ENCODE measurements at places on chromosomes 6 and 20. TPM values are rescaled to one million over a fixed set of nuclear protein-coding genes. Genes with fewer than 3 reads are reported as not detected.

TNFRSF21 gene
- 12.9 TPM for total RNA-seq

DNA sequence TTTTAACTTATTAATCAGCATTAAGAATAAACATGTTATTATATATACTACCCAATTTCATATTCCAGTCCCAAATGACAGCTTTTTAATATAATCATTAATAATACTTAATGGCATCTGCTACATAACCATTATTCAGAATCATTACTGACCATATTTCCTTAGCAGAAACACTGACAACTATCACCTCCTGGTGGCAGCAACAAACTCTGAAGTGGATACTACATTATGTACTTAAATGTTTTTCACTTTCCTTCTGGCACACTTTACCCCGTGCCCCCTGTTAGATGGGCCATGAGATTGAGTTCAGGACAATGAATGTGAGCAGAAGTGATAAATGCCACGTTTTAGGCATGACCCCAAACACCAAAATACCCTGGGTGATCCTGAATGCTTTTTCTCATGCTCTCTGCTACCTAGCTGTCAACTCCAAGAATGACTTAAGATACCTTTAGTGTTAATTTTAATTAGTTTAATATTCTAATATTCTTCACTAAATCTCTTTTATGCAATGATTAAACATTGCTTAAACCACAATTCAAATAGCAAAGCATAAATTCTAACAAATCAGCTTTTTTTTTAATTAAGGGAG, 77.1 kb downstream of the LMBRD1 start:
- peak; percentile 5 for DNase-seq

- no peak for DNase-seq
Measured at GRCh38 chr6:80733641-80734040, 627.2 kb downstream of the BCKDHB start.

MYH7B gene
- 0.54 TPM for total RNA-seq

DCDC2 gene
- total RNA-seq = under 0.01 TPM

DNA sequence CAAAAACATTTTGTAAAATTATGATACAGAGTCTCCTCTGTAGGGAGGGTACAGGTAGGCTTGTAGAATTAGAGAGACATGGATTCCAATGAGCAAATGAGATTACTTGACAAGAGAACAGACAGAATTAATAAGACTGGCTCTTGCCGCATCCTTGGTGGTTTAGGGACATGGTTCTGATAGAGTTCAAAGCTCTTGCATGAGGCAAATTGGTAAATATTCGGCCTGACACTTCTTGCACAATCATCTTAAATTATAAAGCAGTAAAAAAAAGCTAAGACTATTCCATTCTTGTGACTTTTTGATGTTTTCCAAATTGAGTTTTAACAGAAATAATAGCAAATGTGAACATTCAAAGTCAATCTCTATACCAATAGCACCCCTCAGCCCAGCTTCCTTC, 14.9 kb upstream of the KLHL31 start:
- DNase-seq = no peak

DNA sequence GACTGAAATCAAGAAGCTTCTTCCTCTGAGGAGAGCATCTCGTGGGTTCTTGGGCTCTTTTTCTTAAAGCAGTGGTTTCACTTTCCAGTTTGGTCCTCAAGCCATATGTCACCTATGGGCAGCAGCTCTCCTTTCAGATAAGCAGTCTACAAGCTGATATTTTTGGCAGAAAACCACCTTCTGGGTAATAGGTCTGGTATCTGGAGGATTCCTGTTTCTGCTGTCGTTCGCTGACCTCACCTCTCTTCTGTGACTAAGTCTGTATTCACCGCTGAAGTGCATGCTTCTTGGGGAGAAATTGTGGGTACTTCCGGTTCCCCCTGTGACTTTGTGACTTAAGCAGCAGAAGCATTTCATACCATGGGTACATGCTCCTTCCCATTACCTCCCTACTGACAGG, 193.6 kb downstream of the EDN1 start:
- peak; percentile 66 for DNase-seq

PACRG gene
- 5.7 TPM for total RNA-seq

- peak; percentile 65 for DNase-seq
Measured at GRCh38 chr6:116866281-116866871, 10.7 kb upstream of the RFX6 start.

GRCh38 chr6:135774006-135774405, 77.5 kb upstream of the PDE7B start:
- no peak for DNase-seq

ALDH8A1 gene
- total RNA-seq = 0.27 TPM

DNA sequence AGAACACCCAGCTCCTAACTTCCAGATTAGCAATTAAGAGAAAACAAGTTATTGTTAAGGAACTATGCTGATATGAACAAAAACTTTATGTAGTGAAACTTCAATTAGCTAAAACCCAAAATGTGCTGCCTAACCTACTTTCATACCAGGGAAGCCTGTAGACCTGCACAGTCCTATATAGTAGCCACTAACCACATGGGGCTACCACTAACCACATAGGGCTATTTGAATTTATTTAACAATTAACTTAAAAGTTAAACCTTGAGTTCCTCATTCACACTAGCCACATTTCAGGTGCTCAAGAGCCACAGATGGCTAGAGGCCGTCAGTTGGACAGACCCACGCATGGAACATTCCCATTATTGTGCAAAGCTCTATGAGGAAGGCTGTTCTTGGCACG, 72.4 kb upstream of the LAMP5 start:
- no peak for DNase-seq

DNA sequence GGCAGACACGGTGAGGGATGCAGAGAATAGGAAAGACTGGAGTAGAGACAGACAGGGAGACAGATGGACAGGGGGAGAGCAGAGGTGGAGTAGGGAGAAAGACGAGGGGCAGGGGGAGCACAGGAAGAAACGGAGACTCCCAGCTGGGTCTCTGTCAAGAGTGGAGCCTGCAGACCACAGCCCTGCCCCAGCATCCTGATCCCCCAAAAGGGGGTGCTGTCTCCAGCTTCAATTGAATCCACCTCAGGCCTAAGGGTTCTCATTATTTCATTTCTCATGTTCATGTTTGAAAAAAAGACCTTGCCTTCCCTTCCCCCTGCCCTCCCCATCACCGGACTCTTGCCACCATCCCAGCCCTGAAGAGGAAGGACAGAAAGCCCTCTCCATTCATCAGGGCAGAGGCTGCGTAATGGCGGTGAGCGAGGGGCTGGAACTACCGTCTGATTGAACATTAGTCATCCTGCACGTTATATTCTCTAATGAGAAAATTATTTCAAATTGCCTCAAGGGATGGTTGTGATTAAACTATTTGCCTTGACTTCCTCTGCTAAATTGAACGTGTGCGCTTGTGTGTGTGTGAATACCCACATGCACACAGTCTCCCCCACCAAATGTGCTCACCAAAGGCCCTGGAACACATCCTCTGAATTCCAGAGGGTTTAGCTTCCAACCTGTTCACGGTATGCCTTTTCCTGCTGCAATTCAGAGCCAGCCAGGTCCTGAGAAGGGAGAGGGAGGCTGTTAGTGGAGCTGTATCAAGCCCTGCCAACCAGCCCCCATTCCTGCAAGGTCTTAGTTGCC, 98.3 kb downstream of the CDC5L start:
- no peak for DNase-seq

REM1 gene
- 0.27 TPM for total RNA-seq

UST gene
- 1.6 TPM for total RNA-seq

DNA sequence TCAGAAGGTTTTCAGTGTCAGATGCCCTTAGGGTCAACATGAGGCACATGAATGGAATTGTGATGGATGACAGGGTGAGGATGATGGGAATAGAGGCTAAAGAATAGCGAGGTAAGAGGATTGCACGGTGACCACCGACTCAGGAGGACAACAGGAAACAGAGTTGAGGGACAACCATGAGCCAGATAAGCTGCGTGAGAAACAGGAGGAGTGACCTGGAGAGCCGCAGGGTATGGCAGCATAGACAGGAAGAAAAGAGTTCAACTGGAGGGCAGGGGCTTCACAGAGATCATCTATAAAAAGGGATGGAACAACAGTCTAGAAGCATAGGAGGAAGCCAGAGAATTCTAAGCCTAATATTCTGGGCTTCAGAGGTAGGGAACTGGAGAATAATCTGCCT, 84.7 kb upstream of the ENPP5 start:
- DNase-seq = no peak

MATN4 gene
- under 0.01 TPM for total RNA-seq

DNA sequence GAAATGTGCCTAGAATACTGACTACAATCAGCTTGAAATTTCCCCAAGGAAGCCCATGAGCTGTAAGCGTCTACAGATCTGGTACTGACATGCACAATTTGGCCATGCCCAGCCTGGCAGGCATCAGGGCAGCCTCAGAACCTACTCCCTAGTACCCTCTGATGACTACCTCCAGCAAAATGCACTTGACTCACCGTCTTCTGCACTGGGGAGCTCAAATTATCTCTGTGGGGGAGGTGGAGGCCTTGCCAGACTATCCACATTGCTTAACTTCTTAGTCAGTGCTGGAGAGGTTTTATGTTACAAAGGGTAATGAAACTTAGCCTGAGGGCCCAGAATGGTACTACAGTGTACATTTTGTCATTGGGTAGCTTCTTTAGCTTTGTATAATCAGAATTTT, 126.0 kb upstream of the ADGRF1 start:
- no peak for DNase-seq

GRCh38 chr20:34365765-34366213, 2.7 kb downstream of the ITCH start:
- peak; percentile 8 for DNase-seq

RSPO4 gene
- not detected for total RNA-seq

NFATC2 gene
- total RNA-seq = 16.2 TPM

APCDD1L gene
- under 0.01 TPM for total RNA-seq

- DNase-seq = no peak
Measured at GRCh38 chr20:40810332-40811000, 121.4 kb upstream of the MAFB start.

SYNGAP1 gene
- total RNA-seq = 22.4 TPM

GRCh38 chr20:1651268-1652058, 6.1 kb downstream of the SIRPG start:
- no peak for DNase-seq

DNA sequence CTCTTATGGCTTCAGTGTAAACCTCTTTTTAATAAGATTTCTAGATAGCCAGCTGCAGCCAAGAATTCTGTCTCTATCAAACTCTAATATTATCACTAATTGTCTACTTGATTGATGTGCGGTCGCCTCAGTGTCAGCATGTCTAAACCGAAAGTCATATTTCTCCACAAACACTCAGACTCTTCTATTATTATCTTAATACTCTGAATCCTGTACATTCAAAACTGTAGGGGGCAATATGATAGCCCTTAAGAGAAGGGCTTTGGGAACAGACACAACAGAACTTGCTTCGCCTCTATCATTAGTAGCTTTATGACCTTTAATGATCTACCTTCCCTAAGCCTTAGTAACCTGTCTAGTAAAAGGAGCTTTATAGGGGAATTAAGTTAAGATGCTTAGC, 379.7 kb upstream of the PTCHD4 start:
- DNase-seq = no peak

SRC gene
- total RNA-seq = 17.8 TPM

LY6G6C gene
- total RNA-seq = 0.54 TPM

DNA sequence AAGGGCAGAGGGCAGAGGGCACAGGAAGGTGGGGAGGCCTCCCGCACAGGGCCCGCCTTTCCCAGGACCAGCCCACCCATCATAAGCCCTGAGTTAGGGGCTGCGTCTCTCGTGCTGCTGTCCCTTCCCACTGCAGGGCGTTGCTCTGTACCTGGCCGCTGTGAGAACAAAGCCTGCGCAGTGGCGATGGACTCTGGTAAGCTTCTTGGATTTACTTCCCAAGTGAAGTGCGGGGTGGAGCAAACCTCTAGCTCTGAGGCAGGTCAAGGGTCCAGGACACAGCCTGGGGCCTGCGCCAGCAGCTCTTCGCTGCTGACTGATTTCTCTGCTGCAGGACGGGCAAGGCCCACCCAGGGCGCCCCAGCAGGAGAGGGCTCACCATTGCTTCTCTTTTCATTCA, 23.9 kb downstream of the INSM1 start:
- DNase-seq = no peak

- no peak for DNase-seq
Measured at GRCh38 chr6:159919011-159919511, 28.3 kb downstream of the MAS1 start.

- DNase-seq = no peak
Measured at GRCh38 chr20:16419138-16419715, 154.0 kb downstream of the KIF16B start.

SEL1L2 gene
- total RNA-seq = not detected

DNA sequence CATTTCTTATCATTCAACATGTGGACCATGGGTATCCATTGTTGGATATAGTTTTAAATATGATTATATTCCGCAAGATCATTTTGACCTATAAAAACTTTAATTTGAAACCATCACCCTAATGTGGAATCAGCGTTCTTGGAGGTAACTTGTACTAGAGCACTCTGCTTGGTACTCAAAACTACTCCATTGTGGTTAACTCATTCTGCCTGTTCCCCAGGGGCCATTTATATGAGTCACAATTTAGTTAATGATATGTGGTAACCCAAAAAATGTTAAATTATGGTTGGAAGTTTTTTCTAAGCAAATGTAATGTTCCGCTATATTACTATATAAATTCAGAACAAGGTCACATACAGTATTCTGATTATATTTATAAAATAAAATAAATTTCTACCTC, 109.3 kb downstream of the TRDN start:
- DNase-seq = no peak

DNA sequence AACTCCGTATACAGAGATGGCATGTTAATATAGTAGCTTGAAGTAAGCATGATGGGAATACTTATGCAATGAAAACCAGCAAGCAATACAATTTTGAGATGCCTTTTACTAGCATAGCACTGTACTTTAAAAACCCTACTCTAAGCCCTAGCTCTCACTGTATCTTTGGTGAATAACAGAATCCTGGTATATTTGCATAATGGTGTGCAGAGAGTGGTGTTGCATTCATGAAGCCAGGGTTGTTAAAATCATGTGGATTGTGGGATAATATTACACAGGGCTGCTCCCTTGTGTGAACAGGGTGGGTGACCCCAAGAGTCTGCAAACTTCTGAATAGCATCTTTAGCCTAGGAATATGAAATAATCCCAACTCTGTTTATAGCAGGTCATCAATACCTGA, 105.2 kb upstream of the BMP2 start:
- DNase-seq = no peak

PAX1 gene
- total RNA-seq = under 0.01 TPM

DNA sequence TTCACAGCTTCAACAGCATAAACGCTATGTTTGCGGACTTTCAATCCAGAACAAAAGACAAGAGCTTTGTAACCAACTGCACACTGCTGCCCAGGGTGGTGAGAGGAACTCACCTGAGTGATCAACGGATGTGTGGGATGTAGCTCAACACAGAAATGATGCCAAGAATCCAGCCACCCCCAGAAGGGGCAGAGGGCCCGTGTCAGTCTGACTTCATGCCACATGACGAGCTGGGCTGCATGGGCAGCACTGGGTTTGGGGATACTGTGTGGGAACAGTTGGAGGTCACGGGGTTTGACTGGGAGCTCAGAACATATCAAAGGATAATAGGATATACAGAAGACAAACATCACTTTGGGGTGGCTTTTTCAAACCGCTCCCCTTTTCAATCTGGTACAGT, 79.4 kb upstream of the TRAF3IP2 start:
- no peak for DNase-seq

PNRC1 gene
- 177 TPM for total RNA-seq

RIOK1 gene
- 16.2 TPM for total RNA-seq

- DNase-seq = no peak
Measured at GRCh38 chr20:35002426-35003210, 47.0 kb downstream of the MYH7B start.

- DNase-seq = no peak
Measured at GRCh38 chr6:155335265-155335664, 21.0 kb upstream of the TFB1M start.
